Lower leg skin (tissue), 4 donors: ENCODE measurements at places on chromosomes 5 and 9.

DNA sequence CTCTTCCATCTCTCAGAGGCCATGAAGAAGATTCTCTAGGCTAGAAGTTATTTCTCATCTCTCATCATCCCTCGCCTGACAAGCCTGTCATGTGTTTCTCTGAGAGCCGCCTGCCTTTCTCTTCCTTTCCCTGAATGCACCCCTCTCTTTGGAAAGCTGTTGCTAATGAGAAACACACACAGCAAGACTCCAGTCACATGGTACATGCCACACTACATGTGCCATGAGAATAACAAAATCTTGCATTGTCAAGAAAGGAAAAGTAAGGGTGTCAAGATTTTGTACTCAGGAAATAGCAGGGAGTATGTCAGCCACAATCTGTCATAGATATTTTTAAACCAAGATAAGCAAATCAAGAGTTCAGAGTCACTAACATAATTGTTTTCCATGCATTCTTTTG, 8.9 kb downstream of the AGXT2 start:
- no peak for DNase-seq

- no peak for DNase-seq
Observed at GRCh38 chr9:30723656-30724055, 1660.8 kb upstream of the ACO1 start.

DNA sequence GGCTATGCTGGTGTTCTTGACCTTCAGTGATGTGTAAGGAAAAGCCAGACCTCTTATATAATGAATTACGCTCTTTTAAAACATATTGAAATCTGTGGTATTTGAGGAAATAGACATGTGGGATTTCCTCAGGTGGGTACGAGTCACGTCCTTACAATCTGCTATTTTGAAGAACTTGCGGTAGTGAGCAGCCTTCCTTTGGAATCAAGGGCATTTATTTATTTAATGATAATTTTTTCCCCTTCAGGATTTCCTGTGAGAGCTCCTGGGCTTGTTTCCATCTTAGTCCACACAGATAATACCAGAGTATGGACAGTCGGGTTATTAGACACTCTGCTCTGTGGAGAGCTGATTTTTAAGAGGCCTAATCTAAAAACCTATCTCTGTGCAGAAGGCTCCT, 167.9 kb downstream of the ARHGEF28 start:
- DNase-seq = no peak

GRCh38 chr5:10684303-10685086, 76.5 kb downstream of the DAP start:
- no peak for DNase-seq

DNA sequence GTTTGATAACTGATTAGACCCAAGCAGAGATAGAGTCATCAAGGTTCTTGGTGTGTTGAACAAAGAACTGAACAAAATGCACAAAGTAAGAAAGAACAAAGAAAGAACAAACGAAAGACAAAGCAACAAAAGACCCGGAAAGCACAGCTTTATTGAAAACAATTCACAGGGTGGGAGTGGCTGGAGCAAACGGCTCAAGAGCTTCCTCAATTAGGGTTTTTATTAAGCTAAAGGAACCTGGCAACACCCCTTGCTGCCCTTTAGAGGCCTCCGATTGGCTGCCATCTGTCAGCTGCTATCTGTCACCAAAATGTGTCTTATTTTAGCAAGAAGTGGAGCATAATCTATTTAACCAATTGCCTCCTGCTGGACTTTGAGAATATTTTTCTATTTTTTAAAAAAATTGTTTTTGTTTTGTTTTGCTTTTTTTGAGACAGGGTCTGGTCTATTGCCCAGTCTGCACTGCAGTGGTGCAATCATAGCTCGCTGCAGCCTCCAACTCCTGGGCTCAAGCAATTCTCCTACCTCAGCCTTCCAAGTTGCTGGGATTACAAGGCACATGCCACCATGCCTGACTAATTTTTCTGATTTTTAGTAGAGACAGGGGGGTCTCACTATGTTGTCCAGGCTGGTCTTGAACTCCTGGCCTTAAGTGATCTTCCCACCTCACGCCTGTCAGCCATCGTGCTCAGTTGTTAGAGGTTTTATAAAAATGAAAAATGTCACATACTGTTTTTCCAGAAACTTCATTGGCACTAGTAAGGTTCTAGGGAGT, 7.7 kb upstream of the ABO start:
- DNase-seq = no peak

GRCh38 chr5:56476487-56476856, 243.3 kb upstream of the ANKRD55 start:
- no peak for DNase-seq

DNA sequence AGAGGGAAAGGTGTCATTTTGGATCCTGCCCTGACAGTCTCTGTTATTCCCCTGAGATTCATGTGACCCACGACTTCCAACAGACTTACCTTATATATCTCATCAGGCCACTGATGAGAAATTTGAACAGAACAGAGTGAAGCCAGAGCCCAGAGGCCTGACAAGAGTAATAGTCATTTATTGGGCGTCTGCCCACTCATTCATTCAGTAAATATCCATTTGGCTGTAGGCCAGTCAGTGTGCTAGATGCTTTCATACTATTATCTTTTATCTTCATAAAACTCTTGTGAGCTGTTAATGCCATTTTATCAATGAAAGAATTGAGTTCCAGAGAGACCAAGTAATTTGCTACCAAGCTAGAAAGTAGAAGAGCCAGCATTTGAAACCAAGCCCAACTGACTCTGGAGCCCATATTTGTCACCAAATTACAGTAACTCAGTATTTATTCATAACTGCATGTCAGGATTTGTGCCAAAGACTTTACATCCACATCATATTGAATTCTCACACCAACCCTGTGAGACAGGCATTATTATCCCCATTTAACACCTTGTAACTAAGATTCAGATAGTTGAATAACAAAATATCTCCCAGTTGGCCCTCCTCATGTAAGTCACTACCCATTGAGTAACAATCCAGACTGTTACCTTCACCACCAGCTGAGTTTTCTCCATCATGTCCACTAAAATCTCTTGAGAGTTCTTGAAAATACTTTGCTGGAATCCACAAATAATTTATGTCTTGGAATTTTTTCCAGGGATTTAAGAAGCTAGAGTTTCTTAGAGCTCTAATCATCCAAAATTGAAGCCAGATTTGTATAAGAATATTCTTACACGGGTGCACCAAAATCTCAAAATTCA, 2.5 kb downstream of the PTPDC1 start:
- DNase-seq = no peak

GRCh38 chr5:64570395-64570996, 64.7 kb downstream of the RGS7BP start:
- no peak for DNase-seq

DNA sequence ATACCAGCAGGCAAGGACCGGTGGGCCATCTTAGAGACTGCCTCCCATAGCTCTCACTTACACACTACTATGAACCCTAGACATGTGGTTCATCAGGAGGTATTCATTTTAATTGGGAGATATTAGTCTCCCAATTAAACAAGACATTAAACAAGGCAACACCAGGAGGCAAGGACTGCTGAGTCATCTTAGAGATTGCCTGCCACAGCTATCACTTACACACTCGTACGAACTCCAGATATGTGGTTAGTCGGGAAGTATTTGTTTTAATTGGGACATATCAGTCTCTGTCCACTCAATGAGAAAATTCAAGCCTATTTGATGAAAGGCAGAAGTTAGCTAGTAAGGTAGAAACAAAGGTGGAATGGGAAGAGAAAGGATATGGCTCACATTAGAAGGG, 343.9 kb downstream of the NFIB start:
- no peak for DNase-seq

DNA sequence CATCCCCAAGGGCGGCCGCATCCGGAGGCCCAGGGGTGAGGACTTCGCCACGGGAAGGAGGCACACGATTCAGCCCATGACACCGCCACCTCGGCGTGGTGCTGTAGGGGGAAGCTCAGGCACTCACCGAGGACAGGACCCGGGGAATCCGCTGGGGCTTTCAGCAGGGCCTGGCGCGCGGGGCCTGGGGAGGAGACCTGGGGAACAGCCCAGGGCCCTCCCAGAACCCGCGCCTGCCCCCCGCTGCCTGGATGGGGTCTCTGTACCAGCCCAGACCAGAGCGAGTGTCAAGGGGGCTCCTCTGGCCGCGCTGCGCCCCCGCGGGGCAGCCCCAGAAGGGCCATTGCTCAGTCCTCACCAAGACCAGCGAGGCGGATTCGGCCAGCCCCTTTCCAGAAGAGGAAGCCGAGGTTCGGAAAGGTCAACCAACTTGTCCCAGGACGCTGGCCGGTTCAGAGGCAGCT, 12.8 kb downstream of the COL23A1 start:
- DNase-seq = no peak

DNA sequence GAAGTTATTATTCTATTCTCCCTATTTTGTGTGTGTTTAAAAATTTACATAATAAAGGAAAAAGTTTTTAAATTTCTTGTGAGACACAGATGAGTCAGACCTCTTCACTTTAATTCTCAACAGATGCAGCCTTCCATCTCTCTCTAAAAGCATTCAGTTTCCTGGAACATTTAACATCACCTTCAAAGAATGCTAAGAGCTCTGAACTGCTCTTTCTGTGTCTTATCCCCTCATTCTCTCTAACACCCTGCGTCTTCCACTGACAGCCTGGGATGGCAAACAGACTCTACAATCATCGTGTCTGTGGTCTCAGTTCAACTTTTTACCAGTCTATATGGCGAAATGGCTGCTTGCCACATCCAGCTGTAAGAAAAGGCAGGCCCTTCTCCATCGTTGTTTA, 173.0 kb downstream of the HINT1 start:
- no peak for DNase-seq

DNA sequence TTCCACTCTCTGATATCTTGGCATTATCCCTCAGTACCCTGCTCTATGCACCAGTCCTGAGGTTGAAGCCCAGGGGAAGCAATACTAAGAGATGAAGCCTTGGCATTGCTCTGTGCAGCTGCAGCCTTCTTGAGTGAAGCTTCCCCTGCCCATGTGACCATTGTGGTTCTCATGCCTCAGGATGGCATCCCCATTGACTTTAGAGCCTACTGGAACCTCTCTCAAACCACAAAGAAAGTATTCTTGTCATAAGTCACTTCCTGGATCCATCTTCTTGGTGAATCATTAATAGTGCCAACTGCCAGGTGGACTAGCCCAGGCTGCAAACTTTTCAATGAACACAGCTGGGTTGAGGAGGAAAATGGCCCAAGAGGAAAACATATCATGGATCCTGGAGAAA, 283.9 kb upstream of the RFX3 start:
- no peak for DNase-seq

- no peak for DNase-seq
Observed at GRCh38 chr9:120734607-120735410, 20.5 kb upstream of the MEGF9 start.

DNA sequence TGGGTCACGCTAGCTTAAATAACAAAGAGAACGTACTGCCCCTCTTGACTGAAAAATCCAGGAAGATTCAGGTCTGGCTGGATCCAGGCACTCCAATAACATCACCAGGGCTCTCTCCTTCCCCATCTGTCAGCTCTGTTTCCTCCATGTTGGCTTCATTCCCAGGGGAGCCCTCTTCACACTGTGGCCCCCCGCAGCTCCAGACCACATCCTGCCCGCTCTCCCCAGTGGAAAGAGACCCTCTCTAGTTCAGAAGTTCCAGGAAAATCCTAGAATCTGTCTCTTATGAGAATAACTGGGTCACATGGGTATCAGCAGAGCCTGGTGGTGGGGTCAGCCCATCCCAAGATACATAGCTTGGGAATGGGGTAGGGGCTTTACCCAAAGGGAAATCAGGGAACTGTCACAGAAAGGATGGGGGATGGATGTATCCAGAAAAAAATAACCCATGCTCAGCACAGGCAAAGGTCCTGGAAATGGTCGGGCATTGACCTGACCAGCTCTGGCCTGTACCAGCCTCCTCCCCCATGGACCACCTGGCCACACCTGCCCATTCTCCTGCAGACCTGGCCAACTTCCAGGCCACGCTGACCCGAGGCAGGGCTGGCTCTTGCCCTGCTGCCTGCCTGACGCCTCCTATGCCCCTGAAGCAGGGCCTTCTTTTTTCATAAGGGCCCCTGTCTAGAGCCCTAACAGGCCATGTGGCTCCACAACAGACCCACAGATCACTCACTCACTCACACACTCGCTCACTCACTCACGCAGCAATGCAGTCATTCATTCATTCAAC, 65.9 kb downstream of the COL23A1 start:
- DNase-seq = no peak

- DNase-seq = no peak
Observed at GRCh38 chr9:115109486-115109885, 8.5 kb downstream of the TNC start.

DNA sequence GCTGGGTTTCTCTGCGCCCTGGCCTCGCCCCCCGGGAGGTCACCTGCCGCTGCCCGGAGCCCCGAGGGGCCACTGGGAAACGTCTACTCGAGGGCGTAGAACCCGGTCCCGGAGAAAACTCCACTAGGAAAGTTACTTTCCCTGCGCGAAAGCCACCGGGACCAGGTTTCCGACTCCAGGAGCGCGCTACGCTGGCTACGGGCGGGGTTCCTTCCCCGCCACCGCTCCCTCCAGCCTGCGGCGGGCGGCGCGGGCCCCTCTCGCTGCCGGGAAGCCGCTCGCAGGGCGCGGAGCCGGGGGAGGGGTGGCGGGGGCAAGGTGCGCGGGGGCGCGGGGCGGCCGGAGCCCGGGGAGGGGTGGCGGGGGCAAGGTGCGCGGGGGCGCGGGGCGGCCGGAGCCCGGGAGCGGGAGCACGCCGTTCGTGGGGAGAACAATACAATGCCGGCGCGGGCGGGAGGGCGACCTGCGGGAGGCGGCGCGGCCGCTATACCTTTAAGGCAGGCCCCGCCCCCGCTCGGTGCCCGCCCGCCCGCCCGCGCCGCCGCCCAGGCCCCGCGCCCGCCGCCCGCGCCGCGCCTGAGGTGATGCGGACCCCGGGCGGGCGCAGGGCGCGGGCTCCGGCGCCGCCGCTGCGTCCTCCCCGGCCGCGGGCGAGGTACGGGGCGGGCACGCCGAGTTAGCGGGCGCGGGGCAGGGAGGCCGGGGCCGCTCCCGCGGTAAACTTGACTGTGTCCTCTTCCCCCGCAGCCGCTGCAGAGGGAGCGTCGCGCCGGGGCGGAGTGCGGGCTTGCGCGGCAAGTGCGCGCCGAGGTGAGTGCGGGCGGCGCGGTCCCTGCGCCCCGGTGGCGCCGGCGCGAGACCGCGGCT, 278.1 kb downstream of the AOPEP start:
- DNase-seq = no peak

DNA sequence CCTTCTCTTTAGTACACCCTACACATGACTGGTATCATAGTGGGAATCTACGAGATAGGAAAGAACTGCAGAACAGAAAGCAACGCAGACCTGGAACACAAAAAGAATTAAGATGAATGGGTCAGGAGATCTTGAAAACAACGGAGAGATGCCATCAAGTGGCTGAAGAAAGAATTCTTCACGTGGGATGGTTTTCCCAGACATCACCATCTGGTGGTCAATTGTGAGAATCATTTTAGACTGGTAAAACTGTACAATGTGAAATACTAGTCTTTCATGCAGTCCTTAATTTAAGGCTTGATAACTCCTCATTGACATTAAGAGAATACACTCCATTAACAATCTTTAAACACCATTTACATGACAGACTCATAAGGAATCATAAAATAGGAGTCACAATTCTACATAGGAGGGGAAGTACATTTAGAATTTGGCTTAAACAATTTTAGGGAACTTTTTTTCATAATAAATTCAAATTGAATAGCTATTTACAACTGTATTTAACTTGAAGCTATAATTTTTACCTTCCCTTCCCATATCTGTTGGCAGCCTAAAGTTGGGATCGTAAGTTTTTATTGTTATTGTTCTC, 128.4 kb upstream of the TRPM3 start:
- DNase-seq = no peak

GRCh38 chr9:27160636-27161035, 51.6 kb downstream of the TEK start:
- DNase-seq = no peak

GRCh38 chr9:91723420-91724067, 226.5 kb downstream of the ROR2 start:
- no peak for DNase-seq

GRCh38 chr5:88502179-88503040, 233.8 kb upstream of the TMEM161B start:
- no peak for DNase-seq
